ENCODE measurements at places on chromosomes 6 and 20.
A peak's percentile ranks its signal among the peaks of the same experiment; 100 is the strongest.

DNA sequence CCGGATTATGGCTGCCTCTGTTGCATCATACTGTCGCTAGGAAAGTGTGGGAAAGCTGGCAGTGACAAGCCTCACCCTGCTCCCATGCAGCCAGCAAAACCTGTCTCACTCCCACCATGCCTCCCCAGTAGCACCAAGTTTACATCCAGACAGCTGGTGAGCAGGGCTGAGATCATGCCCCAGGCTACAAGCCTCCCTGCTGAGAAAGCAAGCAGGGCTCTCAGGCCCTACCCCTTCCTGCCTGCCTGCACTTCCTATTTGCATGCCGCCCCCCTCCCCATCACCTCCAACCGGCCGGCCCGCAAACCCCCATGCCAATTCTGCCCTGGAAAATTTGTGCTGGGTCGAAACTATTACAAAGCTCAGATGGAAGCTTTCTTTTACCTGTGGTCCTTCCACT is 408.2 kb upstream of the FKBP1C start:
- DNase-seq: no peak

GRCh38 chr6:157879034-157879872 is 56.2 kb downstream of the SNX9 start:
- no peak for DNase-seq

DNA sequence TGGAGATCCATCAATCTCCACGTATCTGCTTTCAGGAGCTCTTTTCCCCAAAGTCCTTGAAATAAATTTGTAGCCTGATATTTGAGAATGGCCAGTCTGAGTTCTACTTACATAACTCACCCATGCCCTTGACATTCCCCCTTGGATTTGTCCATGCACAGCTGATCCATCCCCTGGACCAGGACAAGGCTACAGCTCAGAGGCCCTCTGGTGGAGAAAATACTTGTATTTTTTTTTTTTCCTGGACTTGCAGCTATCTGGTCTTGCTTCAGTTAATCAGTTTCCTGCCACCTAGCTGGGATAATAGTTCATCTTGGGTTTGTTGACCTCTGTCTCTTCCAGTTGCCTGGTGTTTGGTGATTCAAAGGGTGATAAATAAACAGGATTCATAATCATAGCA is 467.6 kb downstream of the DHX35 start:
- no peak for DNase-seq

DNA sequence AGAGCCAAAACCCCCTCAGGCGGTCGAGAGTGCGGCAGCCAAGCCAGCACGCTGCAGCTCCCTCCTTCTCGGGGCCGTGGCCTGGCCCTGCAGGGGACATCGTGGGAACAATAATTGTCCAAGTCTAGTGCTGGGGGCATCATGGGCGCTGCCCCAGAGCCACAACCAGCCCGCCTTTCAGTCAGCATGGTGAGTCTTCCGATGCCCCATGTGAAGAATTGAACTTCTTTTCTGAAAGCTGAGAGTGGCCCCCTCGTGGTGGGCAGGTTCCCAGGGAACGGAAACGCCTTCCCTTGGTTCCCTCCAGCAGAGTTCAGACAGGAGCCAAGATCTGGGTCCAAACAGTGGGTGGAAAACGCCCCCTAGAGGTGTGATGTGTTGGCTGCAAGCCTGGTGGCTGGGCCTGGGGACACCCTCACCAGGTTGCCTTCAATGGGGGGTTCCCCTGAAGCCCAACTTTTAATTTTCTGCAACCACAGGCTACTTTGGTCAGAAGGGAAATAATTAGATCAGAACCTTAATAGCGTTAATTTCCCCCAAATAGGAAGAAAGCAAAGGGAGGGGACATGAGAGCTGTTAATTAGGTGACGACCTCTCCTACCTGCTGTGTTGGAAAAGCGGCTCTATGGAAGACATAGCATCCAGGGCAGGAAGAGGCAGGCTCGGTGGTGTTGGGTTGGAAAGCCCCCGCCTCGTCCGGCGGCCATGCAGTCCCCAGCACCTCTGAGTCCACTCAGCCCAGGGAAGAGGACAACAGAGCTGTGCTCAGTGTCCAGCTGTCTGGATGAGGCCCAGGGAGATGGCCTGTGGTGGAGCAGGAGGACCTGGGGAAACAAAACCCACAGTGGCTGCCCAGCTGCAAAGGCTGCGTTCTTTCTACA is 4.7 kb upstream of the MRGBP start:
- peak; percentile 78 for DNase-seq

GRCh38 chr6:17917837-17918763 is 69.3 kb downstream of the KIF13A start:
- DNase-seq: no peak

- no peak for DNase-seq
These were observed 131.0 kb upstream of the BMP2 start for GRCh38 chr20:6636209-6637159.

GRCh38 chr6:18214003-18214402 is 50.3 kb downstream of the DEK start:
- no peak for DNase-seq

DNA sequence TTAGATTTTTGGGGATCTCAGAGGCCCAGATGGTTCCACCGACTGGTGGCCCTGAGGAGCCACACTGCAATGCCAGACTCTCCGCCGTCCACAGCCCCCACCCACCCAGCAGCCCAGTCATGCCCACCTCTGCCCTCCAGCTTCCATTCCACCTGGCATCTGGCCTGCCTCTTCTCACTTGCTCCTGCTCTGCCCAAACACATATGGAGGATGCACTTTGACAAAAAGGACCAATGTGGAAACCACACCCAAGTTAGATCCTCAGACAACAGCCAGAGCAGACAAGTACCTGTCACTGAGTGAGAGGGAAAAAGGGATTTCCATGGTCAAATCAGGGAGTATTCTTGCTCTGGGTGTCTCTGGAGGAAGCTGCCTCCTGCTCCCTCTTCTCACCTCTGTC is 120.6 kb upstream of the NXT1 start:
- no peak for DNase-seq

GRCh38 chr6:31826793-31827285 is 699 bp upstream of the HSPA1B start:
- DNase-seq: peak; percentile 62

DNA sequence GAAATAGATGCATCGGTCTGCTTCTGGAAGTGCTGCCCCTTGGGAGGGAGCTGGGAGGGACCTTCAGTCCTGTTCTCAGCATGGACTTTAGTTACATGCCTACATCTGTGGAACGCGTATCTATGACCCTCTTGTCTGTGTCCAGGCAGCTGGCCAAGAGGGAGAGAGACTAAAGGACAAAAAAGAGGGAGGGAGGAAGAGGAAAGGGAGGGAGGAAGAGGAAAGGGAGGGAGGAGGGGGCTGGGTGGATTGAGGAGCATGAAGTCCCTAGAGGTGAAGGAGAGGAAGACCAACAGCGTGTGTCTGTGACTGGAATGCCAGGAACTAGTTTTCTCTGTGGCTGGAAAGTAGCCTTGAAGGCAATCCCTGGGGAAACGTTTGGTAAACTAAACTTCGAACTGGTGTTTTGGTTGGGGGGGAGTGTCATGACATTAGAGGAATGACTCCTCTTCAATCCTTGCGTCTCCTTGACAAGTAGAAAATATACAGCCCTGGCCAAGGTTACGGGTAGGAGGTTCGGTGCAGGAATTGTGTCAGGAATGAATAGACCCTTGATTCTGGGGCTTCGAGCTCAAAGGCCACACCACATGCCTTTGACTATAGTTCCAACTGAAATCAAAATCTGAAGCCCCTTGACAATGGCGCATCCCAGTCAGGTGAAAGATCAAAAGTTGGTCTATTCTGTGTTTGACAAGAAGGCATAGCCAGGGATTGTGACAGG is 52.0 kb upstream of the PLEKHG1 start:
- no peak for DNase-seq

DNA sequence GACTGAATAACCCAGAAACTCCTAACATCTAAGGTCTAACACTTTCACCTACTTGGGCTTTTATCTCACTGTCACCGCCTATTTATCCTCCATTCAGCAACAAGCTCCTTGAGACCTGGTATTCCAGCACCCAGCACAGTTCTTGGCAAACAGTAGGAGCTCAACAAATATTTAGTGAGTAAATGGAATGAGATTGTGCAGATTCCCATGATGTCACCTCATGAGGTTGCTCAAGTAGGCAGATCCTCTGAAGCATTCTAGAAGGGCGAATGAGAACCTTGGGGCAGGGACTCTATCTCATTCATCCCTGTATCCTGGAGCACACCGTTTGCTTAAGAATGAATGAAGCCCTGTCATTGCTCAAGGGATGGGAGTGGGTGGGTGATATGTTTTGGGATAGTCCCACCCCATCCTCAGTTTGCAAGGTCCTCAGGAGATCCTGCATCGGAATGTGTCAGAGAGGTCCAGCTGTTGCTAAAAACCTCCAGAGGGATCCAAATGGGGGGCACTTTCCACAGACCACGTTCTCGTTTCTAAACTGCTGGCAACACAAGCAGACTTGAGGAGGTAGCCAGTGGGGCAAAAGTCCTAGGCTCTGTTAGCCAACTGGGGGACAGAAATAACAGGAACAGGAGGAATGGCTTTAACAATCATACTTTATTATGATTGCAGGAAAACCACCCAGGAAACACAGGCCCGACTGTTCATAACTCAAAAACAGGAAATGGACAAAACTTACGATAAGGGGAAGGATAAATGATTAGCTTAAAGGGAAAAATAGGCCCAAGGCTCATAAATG is 42.0 kb downstream of the EDN1 start:
- no peak for DNase-seq

DNA sequence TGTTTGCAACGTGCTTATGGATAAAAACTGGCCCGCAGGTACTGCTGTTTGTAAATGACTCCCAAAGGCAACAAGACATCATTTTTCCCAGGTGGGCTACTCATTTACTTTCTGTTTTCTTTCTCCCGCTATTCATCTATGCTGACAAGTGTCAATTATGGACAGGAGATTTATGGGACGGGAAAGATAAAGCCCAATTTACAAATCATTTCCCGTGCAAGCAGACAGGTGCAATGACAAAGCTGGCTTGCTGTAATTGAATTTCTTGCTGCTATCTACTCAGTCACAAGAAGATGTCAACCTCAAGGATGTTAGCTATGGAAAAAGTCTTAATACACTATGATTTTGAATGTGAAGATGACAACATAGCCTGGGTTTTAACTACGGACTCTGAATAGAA is 125.5 kb downstream of the EPHA7 start:
- no peak for DNase-seq

DNA sequence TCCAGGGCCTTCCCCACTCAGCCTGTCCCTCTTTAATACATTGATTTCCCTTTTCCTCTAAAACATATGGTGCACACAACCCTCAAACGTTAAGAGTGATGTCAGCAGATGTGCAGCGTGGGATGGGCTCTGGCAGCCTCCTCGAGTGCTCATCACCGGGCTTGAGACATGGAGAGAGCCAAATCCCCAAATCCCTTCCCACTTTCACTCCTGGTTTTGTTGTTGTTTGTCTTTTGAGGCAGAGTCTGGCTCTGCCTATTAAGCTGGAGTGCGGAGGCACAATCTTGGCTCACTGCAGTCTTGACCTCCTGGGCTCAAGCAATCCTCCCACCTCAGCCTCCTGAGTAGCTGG is 5.8 kb upstream of the PLTP start:
- DNase-seq: no peak

- no peak for DNase-seq
These were observed 88.8 kb downstream of the SYNJ2 start for GRCh38 chr6:158070513-158070912.

DNA sequence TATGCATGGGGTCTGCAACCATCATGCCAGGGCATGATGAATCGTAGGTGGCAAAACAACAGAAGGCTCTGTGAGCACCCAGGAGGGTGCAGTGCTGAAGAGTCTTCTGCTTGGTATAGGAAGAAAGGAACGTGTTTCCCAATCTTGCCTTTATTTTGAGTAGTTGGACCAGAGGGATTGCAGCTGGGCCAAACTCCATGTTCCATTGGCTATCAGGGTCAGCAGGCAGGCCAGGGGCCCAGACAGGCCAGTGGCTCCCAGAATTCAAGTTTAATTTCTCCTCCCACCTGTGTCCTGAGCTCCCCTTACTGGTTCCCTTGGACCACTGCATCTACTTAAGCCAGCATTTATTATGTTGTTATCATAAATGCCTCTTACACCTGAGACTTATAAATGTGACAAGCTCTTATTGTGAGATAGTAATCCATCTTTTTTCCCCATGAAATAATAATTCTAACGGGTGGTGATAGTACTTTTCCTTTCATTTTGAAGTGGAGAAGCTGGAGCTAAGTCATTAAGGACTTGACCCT is 918 bp upstream of the TRIM38 start:
- DNase-seq: no peak

GRCh38 chr20:41300383-41300782 is 17.1 kb downstream of the ZHX3 start:
- no peak for DNase-seq

DNA sequence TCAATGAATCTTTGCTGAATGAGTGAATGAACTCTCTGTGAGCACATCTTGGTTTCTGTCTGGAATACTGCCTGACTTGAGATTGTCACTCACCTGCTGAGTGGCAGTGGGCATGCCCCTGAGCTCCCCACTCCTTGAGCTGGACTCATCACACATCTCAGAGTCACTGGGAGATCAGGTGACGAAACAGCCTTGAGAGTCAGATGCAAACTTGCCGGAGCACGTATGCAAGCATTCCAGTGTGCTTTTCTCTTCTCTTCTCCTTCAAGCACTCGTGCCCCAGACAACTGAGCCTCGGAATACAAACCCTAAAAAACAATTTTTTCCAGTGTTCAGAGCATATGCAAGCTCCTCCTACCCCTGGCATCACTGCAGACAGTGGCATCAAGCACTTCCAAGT is 9.4 kb upstream of the BMP7 start:
- no peak for DNase-seq

DNA sequence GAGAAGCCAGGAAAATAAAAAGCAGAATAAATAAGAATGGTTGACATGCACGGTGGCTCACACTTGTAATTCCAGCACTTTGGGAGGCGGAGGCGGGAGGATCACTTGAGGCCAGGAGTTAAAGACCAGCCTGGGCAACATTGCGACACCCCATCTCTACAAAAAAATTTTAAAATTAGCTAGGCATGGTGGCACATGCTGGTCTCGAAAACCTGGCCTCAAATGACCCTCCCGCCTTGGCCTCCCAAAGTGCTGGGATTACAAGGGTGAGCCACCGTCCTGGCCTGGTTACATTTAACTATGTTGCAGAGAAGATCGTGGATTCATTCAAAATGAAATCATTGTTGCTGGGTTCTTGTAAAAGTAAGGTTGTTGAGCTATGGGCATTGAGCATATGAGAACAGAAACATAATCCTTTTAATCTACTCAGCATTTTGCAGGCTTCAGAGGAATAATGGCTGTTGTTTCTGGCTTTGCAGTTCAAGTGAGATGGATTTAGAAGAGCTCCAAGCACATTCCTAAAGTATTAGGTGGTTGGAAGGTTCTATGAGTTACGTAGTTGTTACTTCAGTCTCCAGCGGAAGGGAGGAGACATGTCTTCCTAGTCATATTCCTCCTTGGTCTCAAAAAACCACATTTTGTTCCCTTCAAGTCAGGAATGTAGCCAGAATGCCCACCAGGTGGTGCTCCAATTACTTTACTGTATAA is 45.6 kb upstream of the RAB23 start:
- DNase-seq: peak; percentile 27

- DNase-seq: no peak
These were observed 196.5 kb downstream of the BACH2 start for GRCh38 chr6:90100059-90100665.
